ENCODE measurements at places on chromosomes 3 and 15.
A peak's percentile ranks its signal among the peaks of the same experiment; 100 is the strongest.

GRCh38 chr3:78741066-78741645, 1026.6 kb downstream of the ROBO1 start:
- peak; percentile 4 for DNase-seq

DNA sequence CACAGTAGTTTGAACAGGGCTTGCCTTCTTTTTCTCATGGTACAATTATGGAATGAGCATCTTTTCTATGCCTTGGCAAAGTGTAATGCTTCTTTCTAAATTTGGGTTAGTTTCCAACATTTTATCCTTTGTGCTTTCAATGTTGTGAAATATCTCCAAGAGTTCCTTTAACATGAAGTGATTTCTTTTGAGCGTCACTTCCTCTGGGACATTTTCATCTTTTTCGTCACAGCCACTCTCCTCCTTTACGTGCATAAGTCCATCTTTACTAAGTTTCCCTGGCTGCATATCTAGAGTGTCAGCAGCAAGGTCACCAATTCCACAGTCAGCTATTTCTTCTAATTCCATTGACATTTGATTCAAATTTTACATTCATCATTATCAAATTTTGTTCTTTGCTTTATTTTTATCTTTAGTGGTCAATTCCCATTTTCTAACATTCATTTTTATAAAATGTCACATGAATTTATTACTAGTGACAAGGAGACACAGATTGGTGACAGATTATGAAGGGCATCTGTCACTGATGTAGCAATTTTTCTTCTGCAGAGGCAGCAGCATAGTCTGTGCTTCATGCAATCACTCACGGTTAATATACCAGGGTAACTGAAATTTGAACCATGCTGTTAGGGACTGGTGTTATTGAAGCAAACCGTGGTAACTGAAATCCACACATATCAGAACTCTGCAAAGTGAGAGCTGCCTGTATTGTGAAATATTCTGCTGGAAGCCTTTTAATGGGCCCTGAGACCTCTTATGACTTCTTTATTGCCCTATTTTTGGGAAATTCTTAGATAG, 126.5 kb upstream of the THBS1 start:
- DNase-seq, result no peak

GRCh38 chr3:9400616-9401015, 3.2 kb downstream of the SETD5 start:
- DNase-seq, result no peak

DNA sequence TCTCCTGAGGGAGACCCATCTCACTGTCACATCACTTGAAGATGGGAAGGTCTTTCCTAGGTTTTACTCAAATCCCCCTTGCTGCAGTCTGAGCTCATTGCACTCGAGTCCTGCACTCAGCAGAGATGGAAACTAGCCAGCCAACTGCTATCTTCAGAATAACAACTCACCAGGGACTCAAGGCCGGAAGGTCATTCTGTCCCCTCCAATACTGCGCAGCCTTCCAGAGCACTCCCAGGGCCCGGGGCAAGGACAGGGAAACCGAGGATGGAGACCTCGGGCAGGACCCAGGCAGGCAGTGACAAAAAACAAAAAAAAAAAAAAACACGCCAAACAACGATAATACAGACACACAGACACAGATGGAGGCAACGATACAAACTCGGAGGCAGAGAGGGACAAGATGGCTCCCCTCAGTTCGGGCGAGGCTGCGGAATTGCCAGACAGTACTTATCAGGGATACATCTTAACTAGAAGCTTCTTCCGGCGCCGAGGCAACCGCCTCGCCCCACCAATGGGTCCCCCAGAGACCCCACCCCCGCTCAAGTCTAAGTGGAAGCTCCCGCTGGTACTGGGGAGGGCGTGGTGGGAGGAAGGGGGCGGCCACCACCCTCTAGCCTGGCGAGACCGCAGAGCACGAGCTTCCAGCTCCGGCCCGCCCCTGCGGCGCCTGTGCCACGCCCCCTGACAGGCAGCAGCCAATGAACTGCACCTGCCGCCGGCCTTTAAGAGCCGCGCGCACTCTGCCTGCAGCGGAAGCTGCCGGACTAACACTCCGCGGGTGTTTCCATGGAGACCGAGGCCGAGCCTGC, 7.0 kb upstream of the MAP1A start:
- DNase-seq, result peak; percentile 98

DNA sequence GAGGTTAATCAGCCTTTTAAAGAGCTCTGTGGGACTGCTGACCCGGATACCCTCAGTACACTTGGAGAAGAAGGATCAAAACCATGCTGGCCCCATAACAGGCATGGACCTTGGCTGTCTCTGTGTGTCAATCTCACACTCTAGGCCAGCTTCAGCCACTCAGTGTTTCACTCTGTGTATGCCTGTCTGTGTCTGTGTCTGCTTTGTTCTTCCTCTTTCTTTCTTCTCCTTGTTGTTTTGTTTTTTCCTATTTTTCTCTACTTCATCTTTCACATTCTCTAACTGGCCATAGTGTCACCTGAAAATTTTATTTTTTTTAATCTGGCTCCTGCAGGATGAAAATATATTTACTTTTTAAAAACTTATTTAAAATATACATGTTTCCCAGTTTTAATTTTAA, 51.1 kb downstream of the SERP1 start:
- DNase-seq, result no peak

DNA sequence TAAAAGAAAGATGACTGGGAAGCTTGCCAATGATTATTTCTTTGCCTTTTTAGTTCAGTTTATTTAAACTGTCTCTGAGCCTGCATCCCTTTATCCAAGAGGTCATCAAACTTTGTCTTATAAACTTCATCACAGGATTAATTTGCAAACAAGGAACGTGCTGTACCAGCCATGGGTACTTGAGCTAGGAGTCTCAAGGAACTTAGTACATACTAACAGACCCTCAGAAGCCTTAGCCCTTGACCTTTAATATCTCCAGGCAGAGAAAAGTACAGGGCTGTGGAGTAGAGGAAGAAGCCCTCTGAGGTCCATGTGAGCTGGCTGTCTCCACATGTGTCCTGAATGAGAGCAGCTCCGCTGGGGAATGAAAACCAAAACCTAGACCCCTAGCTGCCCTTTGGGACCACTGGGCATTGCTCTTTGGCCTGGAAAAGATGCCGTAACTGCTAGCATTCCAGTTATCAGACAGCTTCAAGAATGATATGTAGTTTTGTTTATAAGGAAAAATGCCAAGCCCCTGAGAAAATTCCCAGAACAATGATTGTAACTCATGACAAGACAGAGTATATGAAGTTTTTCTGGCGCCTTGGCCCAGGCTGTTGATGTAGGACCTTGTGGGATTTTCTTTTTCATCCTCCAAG, 92.1 kb downstream of the ASB7 start:
- no peak for DNase-seq

GRCh38 chr3:174533286-174533685, 325.8 kb upstream of the NAALADL2 start:
- no peak for DNase-seq

DNA sequence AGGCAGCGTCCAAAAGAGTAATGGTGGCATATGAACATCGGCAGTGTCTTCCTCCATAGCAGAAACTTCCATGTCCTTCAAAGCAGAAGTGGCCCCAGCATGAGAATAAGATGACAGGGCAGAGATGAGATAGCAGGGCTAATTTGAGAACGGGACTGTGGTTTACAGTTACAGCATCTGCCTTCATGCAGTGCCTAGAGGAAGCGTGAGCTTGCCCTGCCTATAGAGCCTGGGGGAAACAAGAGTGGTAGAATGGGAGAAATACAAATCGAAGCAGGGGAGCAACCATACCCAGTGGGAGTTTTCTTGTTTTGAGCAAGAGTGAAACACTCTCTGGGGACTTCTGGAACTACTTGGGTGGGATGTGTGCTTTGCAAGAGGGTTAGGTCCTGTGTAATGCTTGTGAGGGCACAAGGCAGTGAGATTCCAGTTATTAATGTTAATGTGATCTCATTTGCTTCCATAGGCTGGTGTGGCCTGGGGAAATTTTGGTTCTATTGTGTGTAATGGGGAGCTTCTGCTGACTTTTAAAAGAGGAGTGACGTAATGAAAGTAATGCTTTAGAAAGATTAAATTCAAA, 616.9 kb downstream of the ZIC1 start:
- no peak for DNase-seq

- no peak for DNase-seq
Observed at GRCh38 chr3:132867956-132868355, 145.7 kb upstream of the NPHP3 start.

DNA sequence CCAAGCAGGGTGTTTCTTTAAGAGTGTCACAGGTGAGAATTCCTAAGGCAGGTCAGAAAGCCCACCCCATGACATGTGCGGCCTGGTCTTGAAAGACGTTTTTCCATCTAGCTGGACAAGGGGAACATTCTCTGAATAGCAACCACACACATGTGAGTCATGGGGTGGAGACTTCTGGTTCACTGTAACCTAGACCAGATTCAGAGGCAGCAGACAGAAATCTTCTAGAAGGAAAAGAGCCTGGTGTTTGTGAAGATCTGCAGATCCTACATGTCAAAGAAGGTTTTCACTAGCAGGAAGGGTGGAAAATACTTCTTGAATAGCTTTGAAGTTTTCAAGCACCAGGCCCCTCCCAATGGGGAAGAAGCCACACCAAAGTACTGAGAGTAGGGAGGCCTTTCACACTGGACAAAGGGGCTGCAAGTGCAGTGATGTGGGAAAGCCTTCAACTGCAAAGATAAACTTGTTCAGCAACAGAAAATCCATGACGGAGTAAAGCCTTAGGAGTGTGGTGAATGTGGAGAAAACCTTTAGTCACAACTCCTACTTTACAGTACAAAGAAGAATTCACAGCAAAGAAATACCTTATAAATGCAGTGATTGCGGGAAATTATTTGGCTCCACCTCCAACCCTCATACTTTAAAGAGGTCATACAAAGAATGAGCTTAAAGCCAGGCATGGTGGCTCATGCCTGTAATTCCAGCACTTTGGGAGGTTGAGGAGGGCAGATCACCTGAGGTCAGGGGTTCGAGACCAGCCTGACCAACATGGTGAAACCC, 17.6 kb downstream of the ADAM10 start:
- peak; percentile 46 for DNase-seq

GRCh38 chr3:19811689-19812088, 122.3 kb downstream of the EFHB start:
- no peak for DNase-seq

GRCh38 chr3:46884929-46885328, 7.4 kb downstream of the PTH1R start:
- no peak for DNase-seq

GRCh38 chr15:42059661-42060476, 34.5 kb downstream of the PLA2G4D start:
- peak; percentile 43 for DNase-seq

GRCh38 chr3:127329631-127330285, 41.9 kb upstream of the PRR20G start:
- no peak for DNase-seq

- no peak for DNase-seq
Observed at GRCh38 chr3:172564499-172564898, 41.3 kb upstream of the TNFSF10 start.

- no peak for DNase-seq
Observed at GRCh38 chr15:65836665-65837064, 32.6 kb upstream of the RAB11A start.

DNA sequence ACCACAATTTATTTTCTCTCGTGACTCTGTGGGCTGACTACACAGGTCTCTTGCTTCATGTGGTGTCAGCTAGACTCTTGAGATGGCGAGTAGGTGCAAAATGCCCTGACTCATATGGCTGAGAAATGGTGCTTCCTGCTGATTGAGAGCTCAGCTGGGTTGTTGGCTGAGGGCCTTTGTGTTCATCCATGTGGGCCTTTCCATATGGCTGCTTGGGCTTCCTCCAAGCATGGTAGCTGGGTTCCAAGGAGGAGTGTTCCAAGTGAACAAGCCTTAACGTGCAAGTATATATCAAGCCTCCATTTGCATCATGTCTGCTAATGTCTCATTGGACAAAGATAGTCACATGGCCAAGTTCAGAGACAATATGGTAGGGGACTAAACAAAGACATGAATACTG, 164.0 kb downstream of the PDCD6IP start:
- DNase-seq, result no peak

DNA sequence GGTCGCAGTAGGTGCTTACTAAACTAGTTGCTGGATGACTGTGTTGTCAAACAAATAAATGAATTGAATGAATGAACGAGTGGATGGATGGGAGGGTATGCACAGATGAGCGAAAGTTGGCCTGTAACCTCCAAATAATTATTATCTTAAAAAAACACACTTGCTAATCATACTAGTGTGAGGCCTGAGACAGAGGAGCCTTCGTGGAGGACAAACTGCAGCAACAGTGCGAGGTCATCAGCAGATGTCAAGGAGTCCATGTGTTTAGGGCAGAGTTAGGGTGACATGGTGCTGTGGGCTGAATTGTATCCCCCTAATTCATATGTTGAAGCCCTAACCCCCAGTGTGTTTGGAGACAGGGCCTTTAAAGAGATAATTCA, 24.4 kb downstream of the CORO2B start:
- no peak for DNase-seq

DNA sequence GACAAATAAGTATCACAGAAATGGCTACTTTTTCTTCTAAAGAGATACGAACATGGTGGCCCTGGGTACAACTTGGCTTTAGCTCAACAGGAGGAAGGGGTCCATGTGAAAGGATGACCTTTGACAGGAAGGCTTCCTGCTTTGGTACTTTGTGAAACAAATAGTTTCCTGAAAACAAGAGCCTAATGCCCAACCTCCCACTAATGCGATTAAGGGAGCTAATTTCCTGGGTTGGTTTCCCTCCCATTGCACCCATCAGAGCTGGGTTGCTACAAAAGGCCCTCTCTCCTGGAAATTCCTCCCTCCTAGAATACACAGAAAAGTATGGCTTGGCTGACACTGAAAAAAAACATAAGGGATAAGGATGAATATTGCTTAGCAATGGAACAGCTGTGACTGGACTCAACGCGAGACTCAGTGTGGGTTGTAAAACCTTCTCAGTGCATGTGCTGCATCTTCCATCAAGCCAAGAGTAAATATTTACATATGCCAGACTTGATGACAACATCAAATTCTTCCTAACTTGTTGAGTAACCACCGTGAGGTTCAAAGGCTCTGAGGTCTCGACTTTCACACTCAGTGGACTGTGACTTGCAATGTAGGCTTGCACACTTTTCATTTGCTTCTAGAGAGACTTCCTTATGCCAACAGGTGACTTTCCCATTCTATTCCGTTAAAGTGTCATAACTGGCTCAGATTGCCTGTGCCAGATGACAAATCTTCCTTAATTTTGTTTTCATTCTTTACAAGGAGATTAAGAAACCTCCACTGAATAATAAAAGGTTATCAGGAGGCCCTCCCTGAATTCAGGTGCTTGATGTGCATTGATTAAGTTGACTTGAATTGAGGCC, 60.1 kb downstream of the ADAMTS9 start:
- DNase-seq, result no peak

DNA sequence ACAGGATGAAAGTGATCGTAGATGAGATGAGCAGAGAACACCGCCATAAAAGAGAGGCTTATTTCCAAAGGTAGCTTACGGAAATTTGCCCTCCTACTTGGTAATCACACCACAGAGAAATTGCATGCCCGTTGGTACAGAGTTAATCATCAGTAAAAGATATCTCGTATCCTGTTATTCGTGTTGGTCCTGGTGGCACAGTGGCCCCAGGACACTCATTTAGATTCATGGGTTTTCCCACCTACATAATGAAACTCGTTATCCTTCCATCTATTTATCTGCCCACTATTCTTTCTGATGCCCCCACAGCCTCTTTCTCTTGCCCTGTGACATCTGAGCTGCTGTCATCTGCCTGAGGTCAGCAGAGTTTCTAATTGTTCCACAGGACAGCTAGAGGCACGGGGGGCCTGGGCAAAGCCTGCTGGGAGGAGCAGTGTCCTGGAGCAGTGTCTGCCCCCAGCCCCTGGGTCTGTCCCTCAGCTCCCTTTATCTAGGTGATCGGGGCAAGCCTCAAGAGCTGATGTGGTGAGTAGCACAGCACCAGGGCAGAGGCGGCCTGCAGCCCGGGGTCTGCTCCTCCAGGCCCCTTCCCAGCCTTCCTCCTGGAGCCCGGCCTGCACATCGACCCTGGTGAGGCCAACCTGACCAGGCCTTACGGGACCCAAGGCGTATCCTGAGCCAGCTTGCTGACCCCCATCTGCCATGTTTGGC, 42.2 kb downstream of the PXYLP1 start:
- DNase-seq, result no peak
